ENCODE measurements at places on chromosomes 11 and 22. TPM values are rescaled to one million over a fixed set of nuclear protein-coding genes. Genes with fewer than 3 reads are reported as not detected.

TEX54 gene
- not detected for total RNA-seq

RELA gene
- 112 TPM for total RNA-seq

OR2D2 gene
- total RNA-seq = 0.20 TPM

PRMT3 gene
- total RNA-seq = 18.1 TPM

CCDC15 gene
- total RNA-seq = 4.2 TPM

TYR gene
- total RNA-seq = not detected

SLC3A2 gene
- 202 TPM for total RNA-seq

All from T-helper 1 cell treated with Interleukin-12 subunit alpha and Interleukin-12 subunit beta and Interleukin-4 antibody, amounts not matched to agents 30 ng/mL and 1 ng/mL, for 36 hours (primary cell).